ENCODE measurements at places on chromosomes 6 and 20. TPM values are rescaled to one million over a fixed set of nuclear protein-coding genes. Genes with fewer than 3 reads are reported as not detected.
A peak's percentile ranks its signal among the peaks of the same experiment; 100 is the strongest.

Gene NKX2-2
- not detected for total RNA-seq

Gene RFX6
- total RNA-seq: not detected

Gene PPARD
- 29.1 TPM for total RNA-seq

Gene SERINC3
- 51.2 TPM for total RNA-seq

Gene OTOR
- not detected for total RNA-seq

Gene PRKN
- 0.51 TPM for total RNA-seq

Gene SLC25A27
- 1.3 TPM for total RNA-seq

GRCh38 chr6:2505624-2506023 is 245.1 kb downstream of the MYLK4 start:
- no peaks in the 10 kb centered on the region for H3K36me3 ChIP-seq
- H3K4me3 ChIP-seq: no peak overlapping the region
- DNase-seq: no peak
- no peaks in the 10 kb centered on the region for H3K4me1 ChIP-seq

- H3K36me3 ChIP-seq: peaks cover 9% of the 10 kb centered on the region
- H3K4me1 ChIP-seq: no peaks in the 10 kb centered on the region
Measured at GRCh38 chr6:26141378-26141904, 54.2 kb downstream of the HFE start.

- H3K27ac ChIP-seq: no peak overlapping the region
- no peaks in the 10 kb centered on the region for H3K36me3 ChIP-seq
- DNase-seq: no peak
- no peak overlapping the region for H3K4me3 ChIP-seq
- H3K4me1 ChIP-seq: no peaks in the 10 kb centered on the region
Measured at GRCh38 chr20:61801857-61802442, 263.7 kb downstream of the TAF4 start.

DNA sequence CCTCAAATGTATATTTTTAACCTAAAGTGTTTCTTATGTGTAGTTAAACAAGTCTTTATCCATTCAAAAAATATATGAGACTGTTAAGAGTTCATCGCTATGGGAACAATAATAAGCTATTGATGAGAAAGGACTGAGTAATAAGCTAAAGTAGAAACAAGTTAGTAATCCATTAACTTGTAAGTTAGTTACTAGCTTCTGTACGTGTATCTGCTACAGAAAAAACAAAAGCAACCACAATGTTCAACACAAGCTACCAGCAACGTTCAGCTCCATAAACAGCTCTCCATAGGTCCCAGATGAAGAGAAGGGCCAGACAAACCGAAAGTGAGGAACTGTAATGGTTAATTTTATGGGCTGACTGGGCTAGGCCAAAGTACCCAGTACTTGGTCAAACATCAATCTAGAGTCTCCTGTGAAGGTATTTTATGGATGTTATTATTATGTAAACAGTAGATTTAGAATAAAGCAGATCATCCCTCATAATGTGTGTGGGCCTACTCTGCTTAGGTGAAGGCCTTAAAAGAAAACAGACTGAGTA is 33.8 kb upstream of the FAM135A start:
- H3K4me1 ChIP-seq: no peaks in the 10 kb centered on the region
- H3K27me3 ChIP-seq: peaks cover 11% of the 10 kb centered on the region
- no peak overlapping the region for H3K4me3 ChIP-seq
- no peaks in the 10 kb centered on the region for H3K36me3 ChIP-seq
- DNase-seq: no peak
- H3K27ac ChIP-seq: no peak overlapping the region

- no peaks in the 10 kb centered on the region for H3K27me3 ChIP-seq
- no peaks in the 10 kb centered on the region for H3K4me1 ChIP-seq
- H3K4me3 ChIP-seq: no peak overlapping the region
- H3K36me3 ChIP-seq: no peaks in the 10 kb centered on the region
Measured at GRCh38 chr20:63127700-63128364, 88.1 kb downstream of the YTHDF1 start.

- DNase-seq: no peak
- H3K27me3 ChIP-seq: peaks cover 38% of the 10 kb centered on the region
- no peak overlapping the region for H3K27ac ChIP-seq
- H3K4me3 ChIP-seq: no peak overlapping the region
Measured at GRCh38 chr6:39793516-39793915, 1.3 kb downstream of the DAAM2 start.

DNA sequence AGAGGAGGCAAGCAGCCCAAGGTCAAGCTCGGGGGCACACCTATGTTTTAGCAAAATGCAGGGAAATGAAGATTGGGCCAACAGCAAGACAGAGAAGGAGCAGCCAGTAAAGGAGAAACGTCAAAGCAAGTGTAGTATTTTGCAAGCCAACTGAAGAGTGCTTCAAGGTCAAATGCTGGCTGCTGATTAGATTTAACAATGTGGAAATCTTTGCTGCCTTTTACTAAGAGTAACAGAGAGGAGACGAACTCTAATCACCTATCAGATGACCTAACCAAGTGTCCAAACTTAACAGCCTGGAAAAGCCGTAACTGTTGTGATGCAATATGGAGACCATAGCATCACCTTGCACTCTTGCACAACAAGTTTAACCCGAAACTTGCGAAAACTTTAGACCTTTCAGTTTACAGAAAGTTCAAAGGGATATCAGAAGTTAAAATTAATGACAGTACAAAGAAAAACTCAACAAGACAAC is 30.4 kb downstream of the AKIRIN2 start:
- H3K4me1 ChIP-seq: peaks cover 10% of the 10 kb centered on the region
- no peaks in the 10 kb centered on the region for H3K27me3 ChIP-seq
- H3K27ac ChIP-seq: no peak overlapping the region
- DNase-seq: no peak

DNA sequence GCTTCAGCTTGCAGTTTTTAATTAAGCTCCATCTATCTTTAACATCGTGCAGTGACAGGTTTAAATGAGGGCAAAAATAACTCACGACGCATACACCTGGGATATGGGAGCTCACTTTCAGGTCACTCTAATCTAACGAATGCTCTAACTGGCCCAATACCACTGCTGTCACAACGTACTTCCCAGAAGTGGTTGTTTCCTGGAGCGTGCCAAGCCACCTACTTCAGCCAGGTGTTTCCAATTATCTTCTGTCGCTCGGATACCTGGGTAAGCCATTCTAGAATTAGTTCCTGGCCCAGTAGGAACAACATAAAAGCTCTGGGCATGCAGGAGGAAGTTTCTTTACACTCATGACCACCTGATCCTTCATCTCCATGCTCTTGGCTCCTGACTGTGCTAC is 147.4 kb downstream of the FOXC1 start:
- no peak overlapping the region for H3K27ac ChIP-seq
- no peaks in the 10 kb centered on the region for H3K4me1 ChIP-seq
- DNase-seq: no peak
- peaks cover 2% of the 10 kb centered on the region for H3K27me3 ChIP-seq
- H3K36me3 ChIP-seq: no peaks in the 10 kb centered on the region

DNA sequence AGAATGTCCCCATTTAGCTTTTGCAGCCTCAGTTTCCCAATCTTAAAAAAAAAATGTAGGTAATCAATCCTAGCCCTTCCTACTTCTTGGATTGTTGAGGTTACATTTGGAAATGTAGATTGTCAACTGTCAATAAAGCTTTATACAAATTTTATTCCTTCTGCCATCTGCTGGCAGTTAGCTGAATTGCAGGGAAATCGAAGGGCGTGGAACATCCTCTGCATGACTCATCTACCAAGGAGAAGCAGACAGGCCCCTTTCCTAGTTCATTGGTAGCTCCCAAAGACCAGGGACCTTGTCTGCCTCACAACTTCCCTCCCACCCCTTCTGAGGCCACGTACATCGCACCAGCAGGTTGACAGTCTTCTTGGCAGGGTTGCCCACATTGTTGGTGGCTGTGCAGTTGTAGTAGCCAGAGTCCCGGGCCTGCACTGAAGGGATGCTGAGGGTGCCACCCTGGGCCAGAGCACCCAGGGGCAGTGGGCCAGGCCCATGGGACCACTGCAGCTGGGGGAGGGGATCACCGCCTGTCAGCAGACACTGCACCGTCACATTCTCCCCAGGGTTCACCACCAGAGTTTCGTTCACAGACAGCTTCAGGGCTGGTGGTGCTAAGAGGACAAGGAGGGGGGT is 43.6 kb downstream of the MDGA1 start:
- DNase-seq: peak; percentile 40
- peaks cover 23% of the 10 kb centered on the region for H3K27me3 ChIP-seq
- H3K36me3 ChIP-seq: peaks cover 4% of the 10 kb centered on the region

DNA sequence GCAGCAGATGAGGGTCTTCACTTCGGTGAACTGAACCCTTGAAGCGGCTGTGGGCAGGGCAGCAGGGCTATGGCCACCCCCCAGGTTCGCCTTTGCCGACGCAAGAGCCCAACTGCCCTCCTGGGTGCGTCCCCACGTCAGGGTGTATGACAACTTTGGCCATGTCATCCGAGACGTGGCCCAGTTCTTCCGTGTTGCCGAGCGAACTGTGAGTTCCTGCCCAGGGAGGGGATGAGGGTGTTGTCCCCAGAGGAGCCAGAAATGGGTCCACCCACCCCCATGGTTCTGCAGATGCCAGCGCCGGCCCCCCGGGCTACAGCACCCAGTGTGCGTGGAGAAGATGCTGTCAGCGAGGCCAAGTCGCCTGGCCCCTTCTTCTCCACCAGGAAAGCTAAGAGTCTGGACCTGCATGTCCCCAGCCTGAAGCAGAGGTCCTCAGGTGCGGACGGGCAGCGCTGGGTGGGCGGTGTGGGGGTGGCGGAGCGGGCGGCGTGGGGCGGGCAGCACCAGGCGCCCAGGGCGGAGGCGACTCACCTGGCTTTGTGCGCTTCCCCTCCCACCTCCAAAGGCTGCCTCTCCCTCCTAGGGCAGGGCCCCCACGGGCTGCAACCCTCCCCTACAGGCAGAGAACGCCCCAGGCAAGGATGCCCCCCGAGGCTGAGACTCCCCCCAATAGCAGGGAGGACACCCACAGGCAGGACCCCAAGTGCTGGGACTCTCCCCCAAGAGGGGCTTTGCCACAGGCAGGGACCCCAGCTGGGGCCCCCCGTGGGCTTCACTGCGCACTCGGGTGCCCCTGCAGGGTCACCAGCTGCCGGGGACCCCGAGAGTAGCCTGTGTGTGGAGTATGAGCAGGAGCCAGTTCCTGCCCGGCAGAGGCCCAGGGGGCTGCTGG is 6.2 kb upstream of the TNFRSF6B start:
- H3K27ac ChIP-seq: no peak overlapping the region
- peaks cover 1% of the 10 kb centered on the region for H3K27me3 ChIP-seq
- peaks cover 10% of the 10 kb centered on the region for H3K36me3 ChIP-seq
- DNase-seq: no peak
- H3K4me3 ChIP-seq: no peak overlapping the region
- no peaks in the 10 kb centered on the region for H3K4me1 ChIP-seq

- no peaks in the 10 kb centered on the region for H3K4me1 ChIP-seq
- no peaks in the 10 kb centered on the region for H3K36me3 ChIP-seq
- H3K27ac ChIP-seq: no peak overlapping the region
- no peak overlapping the region for H3K4me3 ChIP-seq
- no peak for DNase-seq
Measured at GRCh38 chr6:78749326-78749725, 118.0 kb upstream of the IRAK1BP1 start.

GRCh38 chr20:44079291-44079690 is 107.7 kb downstream of the JPH2 start:
- H3K4me3 ChIP-seq: no peak overlapping the region
- H3K4me1 ChIP-seq: peaks cover 36% of the 10 kb centered on the region
- H3K27ac ChIP-seq: no peak overlapping the region

DNA sequence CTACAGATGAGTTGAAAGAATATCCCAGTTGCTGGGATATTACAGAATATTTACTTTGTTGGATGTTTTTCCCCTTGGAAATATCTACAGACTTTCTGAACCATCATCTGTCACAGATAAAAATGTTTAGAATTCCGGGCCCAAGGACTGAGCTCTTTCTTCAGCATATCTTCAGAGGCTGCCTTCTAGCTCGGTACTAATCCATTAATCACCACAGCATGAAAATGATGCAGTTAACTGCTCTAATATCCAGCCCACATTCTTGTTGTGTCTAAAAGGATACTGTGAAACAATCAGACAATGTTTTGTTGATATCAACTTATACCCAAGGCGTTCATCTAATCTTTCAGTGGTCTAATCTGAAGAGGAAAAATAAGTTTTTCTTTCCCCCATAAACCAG is 247.4 kb downstream of the TBC1D32 start:
- H3K27ac ChIP-seq: no peak overlapping the region
- H3K27me3 ChIP-seq: no peaks in the 10 kb centered on the region
- no peak for DNase-seq
- H3K4me1 ChIP-seq: no peaks in the 10 kb centered on the region

GRCh38 chr6:145245119-145245518 is 490.2 kb downstream of the EPM2A start:
- no peaks in the 10 kb centered on the region for H3K36me3 ChIP-seq
- H3K27me3 ChIP-seq: peaks cover 4% of the 10 kb centered on the region
- DNase-seq: no peak
- H3K4me1 ChIP-seq: peaks cover 2% of the 10 kb centered on the region
- no peak overlapping the region for H3K27ac ChIP-seq
- no peak overlapping the region for H3K4me3 ChIP-seq

- peaks cover 3% of the 10 kb centered on the region for H3K4me1 ChIP-seq
- H3K27me3 ChIP-seq: no peaks in the 10 kb centered on the region
- DNase-seq: no peak
- no peak overlapping the region for H3K27ac ChIP-seq
- H3K36me3 ChIP-seq: no peaks in the 10 kb centered on the region
Measured at GRCh38 chr6:1904466-1904799, 294.7 kb downstream of the FOXC1 start.

DNA sequence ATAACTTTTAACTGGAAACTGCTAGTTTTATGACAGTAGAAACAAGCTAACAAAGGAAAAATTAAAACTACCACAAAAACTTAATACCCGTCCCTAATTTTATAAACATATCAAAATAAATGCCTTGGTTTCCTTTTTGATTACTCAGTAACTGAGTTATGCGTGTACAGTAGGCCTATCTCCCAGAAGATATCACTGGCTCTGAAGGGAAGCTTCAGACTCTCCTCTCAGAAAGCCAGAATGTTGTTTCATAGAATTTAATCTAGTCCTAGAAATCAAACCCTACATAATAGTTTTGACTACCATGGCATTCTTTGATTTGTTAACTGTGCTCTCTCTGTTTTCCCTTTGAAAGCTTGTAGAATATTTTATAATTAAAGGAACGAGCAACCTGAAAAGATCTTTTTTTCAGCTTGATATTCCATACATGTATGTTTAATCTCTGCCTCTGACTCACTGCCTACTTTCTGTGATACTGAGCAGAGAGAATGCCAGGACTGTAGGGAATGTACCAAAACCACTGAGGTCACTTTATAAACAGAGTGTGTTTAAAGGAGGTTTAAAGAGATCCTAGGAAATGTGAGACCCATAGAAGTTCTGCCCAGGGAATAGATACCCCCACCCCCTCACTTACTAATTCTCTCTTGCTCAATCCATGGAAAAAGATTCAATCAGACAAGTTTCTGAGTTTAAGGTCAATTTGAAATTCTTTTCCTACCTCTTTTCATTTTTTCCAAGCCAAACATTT is 311.5 kb downstream of the HDGFL1 start:
- H3K4me1 ChIP-seq: no peaks in the 10 kb centered on the region
- H3K27ac ChIP-seq: no peak overlapping the region
- H3K4me3 ChIP-seq: no peak overlapping the region
- H3K27me3 ChIP-seq: no peaks in the 10 kb centered on the region

DNA sequence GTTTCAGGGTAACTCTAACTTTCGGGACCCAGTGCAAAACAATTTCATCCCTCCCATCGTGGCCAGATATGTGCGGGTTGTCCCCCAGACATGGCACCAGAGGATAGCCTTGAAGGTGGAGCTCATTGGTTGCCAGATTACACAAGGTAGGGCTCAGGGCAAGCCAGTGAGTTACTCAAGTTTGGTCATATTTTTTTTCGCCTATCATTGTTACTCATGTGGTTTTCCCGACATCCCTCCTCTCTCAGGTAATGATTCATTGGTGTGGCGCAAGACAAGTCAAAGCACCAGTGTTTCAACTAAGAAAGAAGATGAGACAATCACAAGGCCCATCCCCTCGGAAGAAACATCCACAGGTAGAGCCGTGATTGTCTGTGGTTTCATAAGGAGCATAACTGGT is 58.2 kb downstream of the DCBLD1 start:
- peaks cover 19% of the 10 kb centered on the region for H3K36me3 ChIP-seq
- H3K4me1 ChIP-seq: no peaks in the 10 kb centered on the region
- H3K27ac ChIP-seq: no peak overlapping the region
- H3K4me3 ChIP-seq: no peak overlapping the region
- H3K27me3 ChIP-seq: peaks cover 4% of the 10 kb centered on the region

Measured in activated T-helper 2 cell treated with anti-CD3 and anti-CD28 coated beads, Interferon-gamma antibody, Interleukin-2, Interleukin-4, amounts not matched to agents 10 μg/mL and 5 μg/mL and 100 μg/mL, durations not matched to agents 14 hours and 24 hours and 36 hours (primary cell).